ENCODE measurements at places on chromosomes 7 and 10.

DNA sequence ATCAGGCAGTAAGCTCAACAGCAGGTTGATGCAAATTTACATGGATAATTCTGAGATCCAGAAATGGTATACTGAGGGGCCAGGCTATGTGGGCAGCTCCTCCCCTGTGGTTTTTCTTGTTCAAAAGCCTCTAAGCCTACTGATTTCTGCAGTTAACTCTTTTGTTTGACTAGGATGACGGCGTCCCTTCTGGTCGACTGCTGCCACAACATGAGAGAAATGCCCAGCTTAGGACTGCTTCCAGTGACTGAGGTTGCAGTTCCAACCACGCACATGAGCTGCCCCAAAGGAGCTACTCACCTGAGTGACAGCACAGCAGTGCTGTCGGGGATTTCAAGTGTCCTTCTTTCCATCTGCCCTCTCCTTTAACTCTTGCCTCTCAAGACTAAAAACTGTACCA lies 973.0 kb upstream of the GHITM start:
- no peak for DNase-seq

- no peak for DNase-seq
Observed at GRCh38 chr7:138164804-138165203, 88.5 kb downstream of the AKR1D1 start.

DNA sequence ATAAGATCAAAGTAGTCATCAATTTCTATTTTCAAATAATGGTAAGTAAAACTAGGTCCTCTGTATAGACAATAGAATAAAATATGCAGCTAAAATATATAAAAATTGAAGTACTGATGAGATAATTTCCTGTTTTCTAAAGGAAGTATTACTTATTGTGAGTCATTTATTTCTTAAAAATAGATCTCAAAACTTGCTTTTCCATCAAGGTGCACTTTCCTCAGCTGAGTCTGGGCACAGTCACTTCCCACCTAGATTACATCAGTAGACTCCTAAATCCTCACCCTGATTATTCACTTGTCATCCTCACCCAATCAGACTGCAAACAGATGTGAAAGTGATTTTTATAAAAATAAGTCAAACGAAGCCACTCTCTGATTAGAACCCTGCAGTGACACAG lies 211.5 kb downstream of the POM121L12 start:
- no peak for DNase-seq

DNA sequence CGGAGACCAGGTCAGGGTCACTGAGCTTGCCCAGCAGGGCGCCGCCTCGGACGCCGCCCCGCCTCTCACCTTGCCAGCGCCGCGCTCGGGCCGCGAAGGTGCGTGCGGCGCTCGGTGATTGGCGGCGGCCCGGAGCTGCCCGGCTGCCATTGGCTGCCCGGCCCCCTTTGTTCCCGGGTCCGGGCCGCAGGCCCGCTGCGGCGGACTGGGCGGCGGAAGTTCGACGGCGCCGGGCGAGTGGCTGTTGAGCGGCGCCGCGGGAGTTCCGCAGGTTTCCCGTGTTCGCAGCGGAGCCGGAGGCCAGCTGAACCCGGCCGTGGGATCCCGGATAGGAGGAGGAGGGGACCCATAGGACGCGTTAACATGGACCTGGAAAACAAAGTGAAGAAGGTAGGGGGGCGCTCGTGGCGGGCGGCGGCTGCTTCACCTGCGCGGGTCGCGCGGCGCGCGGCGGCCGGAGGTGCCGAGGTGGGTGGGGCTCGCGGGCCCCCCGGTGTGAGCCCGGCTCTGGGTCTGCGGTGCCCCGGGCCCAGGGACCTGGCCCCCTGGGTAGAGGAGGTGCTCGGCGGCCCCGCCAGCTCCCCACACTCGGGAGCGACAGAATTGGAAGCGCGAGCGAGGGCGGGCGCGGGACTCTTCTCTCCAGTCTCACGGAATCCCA lies at the start of gene TES:
TES (plus strand) TSS at position 195 of the 661 bp plus-strand sequence; CDS start at position 364, 169 bp downstream.
- DNase-seq = peak; percentile 76

GRCh38 chr7:107660381-107661080 lies at the start of gene SLC26A4:
Gene SLC26A4, plus strand, starts transcription at chr7:107660828. Its CDS starts 814 bp downstream, at chr7:107661642.
- no peak for DNase-seq

DNA sequence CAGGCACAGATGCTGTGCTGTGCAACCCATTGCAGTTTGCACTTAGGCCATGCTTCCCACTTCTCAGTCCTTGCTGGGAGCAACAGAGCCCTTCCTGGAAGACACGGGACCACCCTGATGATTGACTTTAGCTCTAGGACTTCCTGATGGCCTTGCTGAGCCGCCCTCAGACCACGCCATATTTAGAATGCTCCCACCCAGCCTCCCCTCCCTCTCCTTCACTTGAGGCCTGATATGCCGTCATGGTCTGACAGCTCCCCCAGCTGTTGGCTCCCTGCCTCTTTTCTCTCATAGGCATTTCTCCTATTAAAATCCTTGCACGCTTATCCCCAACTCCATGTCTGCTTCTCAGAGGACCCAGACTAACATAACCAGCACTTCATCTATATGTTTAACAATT lies 29.4 kb upstream of the GATAD1 start:
- DNase-seq = no peak

DNA sequence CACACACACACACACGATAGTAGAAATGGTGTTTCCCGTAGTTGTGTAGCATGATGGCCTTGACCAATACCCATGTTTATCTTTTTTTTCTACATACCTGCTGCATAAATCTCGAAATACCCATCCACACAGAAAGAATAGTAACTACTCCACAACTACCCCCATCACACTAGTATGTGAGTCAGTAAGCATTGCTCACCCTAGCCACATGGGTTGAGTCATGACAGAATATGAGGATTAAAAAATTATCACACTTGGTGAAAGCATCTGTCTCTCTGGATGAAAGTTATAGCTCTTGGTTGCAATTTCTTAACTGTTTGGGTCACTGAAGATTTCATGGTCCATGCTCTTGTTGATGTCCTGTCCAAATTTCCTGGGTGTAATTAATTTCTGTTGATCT lies 103.4 kb upstream of the MDFIC start:
- DNase-seq = peak; percentile 34

- no peak for DNase-seq
Observed at GRCh38 chr10:129545261-129545660, 78.2 kb downstream of the MGMT start.

DNA sequence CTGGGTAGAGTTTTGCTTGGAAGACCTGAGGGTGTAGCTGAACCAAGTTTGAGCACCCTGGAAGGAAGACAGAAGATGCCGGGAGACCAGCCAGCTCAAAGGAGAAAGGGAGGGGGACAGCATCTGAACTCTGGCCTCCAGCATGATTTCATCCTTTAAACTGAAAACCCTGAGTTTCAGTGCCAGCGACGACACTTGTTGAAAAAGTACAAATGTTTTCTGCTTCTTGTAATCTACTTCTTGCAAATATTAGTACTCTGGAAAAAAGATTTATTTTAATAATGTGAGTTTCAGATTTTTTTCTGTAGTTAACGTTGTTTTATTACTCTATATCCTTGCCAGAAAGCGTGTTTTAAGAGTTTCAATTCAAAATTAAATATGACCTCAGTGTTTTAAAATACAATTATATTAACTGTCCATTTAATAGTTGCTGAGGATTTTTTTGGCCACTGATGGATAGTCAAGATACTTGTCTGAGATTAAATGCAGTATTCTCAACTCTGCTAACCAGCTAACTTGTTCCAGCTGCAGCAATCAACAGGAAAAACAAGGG lies 227.7 kb downstream of the MGMT start:
- DNase-seq = peak; percentile 99

GRCh38 chr10:65907199-65907712 lies 1018.6 kb upstream of the LRRTM3 start:
- DNase-seq = no peak

- DNase-seq = no peak
Observed at GRCh38 chr7:50751146-50751545, 31.6 kb downstream of the GRB10 start.

DNA sequence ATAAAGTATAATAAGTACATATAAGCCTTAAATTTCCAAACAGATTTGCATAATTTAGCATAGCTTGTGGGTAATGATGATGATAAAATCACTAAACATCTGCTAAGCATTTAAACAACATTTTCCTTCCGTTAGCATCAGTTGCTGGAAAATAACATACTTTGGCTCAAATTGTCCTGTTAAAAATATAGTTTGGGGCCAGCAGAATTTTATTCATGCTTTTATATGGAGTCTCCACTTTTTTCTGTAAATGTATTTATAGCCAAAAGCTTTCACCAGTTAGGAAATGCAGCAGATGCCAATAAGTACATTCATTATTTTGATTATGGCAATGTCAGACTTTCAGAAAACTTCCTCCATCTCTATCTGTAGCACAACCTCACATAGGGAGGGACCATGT lies 107.2 kb downstream of the CNTNAP2 start:
- DNase-seq = peak; percentile 87

- peak; percentile 43 for DNase-seq
Observed at GRCh38 chr7:79610748-79611304, 157.4 kb upstream of the MAGI2 start.

DNA sequence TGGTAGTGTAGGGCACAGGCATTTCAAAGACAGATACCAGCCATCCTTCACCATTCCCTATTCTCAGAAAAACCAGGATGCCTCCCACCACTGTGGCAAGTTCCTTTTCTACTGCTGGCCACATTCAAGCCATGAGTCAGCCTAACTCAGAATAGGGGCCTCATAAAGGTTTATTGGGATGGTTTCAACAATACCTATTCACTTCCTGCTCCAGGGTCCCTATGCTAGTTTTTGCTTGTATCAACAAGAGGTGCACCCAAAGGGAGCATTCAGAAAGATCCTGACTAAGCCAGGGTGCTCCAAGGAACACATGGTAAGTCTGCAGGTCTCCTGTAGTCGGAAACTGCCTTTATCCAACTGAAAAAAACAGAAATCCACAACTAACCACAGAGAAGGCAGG lies 76.9 kb upstream of the EGR2 start:
- DNase-seq = no peak

DNA sequence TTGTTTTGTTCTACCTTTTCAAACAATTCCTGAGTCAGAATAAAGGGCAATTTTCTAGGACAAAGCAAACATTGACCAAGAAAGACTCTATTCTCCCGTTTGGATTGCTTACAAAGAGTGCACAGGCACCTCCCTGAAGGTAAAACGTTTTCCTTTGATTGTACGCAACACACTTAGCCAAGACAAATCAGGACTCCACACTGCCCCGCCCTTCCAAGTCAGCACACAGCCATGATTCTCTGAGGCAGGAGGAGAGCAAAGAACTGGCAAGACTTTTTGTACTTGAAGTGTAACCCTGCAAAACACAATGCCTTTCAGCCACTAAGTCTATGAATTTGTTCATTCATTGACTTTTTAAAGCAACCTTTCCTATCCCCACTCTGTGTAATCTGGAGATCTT lies 85.0 kb upstream of the FAM180A start:
- no peak for DNase-seq

GRCh38 chr7:38465956-38466355 lies 165.2 kb downstream of the AMPH start:
- DNase-seq = peak; percentile 81

GRCh38 chr10:112231602-112232400 lies 48.2 kb upstream of the GPAM start:
- DNase-seq = no peak

- DNase-seq = peak; percentile 99
Observed at GRCh38 chr7:42151309-42151708, 85.7 kb downstream of the GLI3 start.

DNA sequence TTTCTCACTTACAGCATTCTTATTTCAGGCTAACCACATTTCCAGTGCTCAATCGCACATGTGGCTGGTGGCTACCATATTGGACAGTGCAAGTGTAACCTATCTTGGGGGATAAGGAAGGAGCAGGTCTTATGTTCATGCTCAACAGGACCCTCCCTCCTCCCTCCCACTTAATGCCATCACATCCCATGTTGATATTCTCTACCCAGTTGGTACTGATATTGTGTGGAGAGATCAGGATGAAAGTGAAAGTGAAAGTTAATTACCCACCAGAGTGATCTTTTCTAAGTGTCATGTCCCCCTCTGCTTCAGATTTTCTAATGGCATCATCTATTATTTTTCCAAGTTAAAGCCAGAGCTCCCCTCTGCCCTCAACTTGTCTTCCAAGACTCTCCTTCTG lies 91.6 kb downstream of the BMPER start:
- DNase-seq = no peak

- DNase-seq = peak; percentile 58
Observed at GRCh38 chr10:3292636-3293035, 120.1 kb upstream of the PITRM1 start.

DNA sequence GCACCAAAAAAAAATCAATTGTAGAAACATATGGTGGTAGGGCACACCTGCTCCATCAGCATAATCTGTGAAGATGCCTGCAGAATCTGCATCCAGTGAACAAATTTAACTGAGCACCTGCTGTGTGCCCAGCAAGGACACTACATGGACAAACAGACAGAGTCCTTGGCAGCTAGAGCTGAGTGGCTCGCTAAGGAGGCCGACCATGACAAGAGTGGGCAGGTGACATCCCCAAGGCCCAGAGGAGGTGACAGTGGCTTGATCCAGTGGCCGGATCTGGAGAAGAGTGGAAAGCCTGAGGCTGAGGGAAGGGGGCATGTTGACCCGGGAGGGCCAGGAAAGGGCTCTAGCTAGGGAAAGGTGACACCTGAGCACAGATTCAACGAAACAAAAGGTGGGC lies 68.1 kb downstream of the MAD1L1 start:
- no peak for DNase-seq

DNA sequence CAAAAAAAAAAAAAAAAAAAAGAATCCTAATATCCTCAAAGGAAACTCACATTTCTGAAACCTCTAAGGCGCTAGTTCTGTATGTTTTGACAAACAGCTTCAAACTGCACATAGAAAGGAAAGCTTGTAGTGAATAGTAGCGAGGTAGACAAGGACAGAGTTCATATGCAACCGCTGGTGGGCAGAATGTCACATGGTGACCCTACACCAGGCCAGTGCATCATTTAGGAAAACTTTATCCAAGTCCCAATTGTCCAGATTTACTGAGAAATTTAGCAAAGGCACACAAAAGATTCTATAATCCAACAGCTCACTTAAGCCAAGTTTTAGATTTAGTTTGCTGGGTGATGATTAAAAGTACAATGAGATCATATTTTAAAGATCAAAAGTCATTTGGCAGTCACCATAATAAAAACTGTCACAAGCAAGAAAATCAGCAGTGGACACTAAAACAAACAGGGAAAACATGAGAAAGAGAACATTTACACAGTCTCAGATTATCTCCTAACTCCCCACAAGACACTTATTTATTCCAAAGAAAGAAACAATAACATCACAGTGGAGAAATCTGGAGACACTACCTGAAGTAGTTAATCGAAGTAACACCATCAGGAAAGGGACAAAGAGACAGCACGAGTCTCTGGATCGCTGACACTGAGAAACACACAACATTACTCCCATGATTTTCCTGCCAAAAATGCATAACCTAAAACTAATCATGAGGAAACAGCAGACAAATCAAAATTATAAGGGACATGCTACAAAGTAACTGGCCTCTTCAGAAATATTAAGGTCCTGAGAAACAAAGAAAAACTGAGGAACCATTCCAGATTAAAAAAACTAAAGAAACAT lies 20.2 kb downstream of the FAM204A start:
- no peak for DNase-seq

GRCh38 chr7:25541094-25541821 lies 313.0 kb upstream of the NPVF start:
- no peak for DNase-seq

GRCh38 chr7:22377703-22378102 lies 20.7 kb upstream of the RAPGEF5 start:
- DNase-seq = peak; percentile 22
